HS-27A (cell line): ENCODE measurements at places on chromosomes 7 and 10.
A peak's percentile ranks its signal among the peaks of the same experiment; 100 is the strongest.

GRCh38 chr10:33040436-33040835 lies 82.4 kb upstream of the ITGB1 start:
- no peak for DNase-seq

DNA sequence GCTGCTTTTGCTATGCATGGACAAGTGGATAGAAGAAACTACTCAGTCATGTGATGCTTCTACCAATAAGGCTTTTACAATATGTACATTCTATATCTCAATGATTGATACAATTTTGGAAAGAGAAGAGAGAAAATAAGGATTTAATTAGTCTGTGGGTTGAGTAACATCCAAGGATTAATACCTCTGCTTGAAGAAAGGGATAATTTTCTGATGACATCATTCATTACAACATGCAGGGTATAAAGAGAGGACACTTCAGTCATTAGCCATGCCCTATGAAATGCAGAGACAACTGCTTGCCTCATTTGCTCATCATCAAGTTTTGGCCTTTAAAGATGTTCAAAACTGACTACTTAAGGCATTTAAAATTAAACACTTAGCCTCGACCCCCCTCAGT lies 237.3 kb downstream of the AHR start:
- no peak for DNase-seq

DNA sequence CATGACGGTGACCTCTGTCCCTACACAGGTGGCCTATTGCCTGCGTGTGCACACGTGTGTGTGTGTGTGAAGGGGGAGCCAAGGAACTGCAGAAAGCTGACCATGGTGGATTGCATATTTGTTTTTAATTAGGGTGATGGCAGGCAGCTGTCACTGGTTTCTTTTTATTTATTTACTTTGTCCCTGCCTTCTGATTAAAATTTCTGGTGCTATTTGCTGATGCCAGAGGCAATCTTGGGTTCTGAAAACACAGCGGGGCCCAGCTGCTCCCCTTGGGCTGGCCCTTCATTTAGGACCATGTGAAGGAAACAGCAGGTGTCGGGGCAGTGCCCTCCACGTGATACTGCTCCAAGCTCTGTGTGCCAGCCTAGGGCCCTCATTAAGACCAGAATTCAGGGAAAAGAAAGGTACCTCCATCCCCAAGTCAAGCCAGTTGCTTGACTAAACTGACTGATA lies 71.3 kb upstream of the PODXL start:
- no peak for DNase-seq

DNA sequence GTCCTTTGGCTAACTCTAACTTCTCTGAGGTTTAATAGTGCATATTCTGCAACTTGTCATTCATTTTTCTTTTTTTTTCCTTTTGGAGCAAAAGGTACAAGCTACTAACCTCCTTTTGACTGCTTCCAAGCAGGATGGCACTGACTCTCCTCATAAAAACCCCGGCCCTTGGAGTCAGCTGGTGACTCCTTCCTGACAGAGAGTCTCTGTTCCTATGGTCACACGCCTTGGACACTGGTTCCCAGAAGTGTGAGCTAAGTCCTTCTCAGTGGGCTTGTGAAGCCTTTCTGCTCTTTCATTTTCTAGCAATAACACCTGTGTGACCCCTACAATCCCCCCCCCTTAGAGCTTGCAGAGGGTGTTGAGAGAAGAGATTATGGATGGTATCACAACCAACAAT lies 21.7 kb downstream of the DOCK4 start:
- DNase-seq: no peak

DNA sequence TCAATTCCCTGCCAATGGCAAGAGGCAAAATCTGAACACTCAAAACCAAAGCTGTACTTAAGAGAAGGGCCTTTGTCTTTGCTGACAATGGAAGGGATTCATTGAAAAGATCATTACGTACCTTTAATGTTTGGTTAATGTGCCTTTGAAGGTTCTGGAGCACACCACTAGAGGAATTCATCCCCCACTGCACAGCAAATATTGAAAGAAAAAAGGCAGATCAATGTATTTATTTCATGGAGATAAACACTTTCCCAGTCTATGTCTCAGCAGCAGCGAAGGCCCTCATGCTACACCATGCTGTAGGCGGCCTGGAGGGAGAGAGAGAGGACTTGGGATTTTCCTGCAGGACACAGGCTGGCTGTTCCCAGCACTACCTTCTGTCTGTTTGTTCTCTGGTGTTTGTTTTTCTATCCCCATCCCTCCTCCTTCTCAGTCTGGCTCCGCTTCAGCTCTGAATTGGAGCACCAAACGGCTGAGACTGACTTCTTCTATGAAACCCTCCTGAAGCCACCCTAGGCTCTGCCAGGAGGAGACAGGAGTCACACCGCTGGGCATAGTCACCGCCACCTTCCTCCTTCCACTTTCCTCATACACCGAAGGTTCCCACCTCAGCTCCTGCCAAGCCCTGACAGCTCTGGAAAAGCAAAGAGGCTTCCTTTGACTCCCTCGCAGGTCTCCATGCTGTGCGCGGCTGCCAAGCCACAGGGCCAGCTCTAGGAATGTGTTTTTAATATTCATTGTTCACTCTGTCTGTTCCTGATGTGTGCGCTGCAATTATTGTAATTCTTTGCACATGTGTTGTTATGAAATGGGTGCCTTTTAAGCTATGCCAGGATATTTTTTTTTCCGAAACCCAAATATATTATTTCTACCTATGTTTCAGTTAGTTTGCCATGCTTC lies 301.5 kb downstream of the FZD1 start:
- DNase-seq: no peak

GRCh38 chr10:133399123-133399601 lies 5.2 kb downstream of the MTG1 start:
- DNase-seq: no peak

DNA sequence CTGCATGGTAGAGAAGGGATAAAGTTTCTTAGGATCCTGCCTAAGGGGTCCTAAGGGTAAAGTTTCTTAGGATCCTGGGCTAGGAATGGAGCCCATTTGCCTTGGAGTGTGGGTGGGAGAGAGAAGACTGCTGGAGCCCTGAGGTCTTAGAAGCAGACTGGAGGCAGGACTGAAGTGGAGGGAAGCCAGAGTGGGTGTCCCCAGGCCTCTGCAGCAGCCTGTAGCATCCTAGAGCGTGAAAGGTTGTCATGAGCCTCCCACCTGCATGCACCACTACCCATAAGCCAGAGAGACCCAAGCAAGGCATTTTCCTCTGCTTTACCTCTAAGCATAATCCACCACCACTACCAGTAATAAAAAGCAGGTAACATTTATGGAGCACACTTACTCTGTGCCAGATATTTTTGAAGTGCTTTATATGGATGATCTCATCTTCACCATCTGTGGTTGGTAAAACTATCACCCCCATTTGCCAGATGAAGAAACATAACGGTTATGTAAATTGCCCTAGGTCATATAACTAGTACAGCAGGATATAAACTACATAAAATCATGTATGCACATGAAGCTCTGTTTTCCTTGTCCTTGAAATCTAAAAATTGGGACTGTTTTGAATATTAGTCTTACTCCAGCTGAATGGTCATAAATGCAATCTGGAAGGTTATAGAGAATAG lies 103.5 kb upstream of the CCDC6 start:
- DNase-seq: no peak

- no peak for DNase-seq
These were observed at the start of gene LRMDA for GRCh38 chr10:75431180-75432111. Gene LRMDA (plus strand): TSS chr10:75431624.

DNA sequence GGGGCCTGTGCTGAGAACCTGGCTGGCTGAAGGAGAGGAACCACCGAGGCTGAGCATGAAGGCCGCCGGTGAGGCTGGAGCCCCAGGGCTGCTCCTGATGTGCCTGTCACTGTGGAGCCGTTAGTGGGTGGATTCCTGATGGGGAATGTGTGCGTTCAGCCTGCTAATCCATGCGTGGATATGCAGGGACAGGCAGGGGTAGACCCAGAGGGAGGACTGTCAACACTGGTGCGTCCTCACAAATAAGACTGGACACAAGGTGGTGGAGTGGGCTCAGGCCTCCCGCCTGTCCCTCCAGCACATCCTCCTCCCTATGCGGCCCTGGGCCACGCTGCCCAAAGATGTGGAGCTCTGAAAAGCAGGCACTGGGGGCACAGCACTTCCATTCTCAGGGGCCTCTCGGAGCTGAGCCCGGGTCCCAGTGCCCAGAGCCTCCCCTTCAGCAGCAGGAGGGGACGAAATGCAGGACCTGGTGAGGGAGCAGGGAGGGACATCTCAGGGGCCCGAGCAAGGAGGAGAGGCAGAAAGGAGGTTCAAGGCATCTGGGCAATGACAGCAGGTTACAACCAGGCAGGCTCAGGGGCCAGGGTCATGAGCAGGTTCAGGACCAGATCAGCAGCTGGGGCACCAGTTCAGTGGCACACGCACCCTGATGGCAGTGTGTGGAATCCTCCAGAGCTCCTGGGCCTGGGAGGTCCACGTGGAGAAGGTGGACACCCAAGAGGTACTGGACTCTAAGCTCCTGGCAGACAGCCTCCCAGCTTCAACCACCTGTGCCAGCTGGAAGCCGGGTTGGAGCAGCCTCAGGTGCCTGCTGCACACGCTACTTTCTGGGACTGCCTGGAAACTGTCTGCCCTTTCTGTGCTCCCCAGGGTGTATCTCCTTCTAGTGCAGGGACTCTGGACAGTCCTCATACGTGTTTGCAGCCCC lies 33.5 kb upstream of the ANTXRL start:
- no peak for DNase-seq

DNA sequence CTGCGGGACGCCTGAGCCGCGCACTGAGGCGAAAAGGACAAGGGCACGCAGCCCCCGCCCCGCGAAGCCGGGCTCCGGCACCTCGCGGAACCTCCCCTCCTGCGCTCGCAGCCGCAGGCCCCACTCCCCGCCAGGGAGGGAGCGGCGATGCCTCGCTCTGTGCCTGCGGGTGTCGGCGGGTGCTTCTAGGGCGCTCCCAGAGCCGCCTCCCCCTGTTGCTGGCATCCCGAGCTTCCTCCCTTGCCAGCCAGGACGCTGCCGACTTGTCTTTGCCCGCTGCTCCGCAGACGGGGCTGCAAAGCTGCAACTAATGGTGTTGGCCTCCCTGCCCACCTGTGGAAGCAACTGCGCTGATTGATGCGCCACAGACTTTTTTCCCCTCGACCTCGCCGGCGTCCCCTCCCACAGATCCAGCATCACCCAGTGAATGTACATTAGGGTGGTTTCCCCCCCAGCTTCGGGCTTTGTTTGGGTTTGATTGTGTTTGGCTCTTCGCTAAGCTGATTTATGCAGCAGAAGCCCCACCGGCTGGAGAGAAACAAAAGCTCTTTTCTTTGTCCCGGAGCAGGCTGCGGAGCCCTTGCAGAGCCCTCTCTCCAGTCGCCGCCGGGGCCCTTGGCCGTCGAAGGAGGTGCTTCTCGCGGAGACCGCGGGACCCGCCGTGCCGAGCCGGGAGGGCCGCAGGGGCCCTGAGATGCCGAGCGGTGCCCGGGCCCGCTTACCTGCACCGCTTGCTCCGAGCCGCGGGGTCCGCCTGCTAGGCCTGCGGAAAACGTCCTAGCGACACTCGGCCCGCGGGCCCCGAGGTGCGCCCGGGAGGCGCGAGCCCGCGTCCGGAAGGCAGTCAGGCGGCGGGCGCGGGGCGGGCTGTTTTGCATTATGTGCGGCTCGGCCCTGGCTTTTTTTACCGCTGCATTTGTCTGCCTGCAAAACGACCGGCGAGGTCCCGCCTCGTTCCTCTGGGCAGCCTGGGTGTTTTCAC lies 519 bp downstream of the ITGB8 start:
- peak; percentile 27 for DNase-seq

DNA sequence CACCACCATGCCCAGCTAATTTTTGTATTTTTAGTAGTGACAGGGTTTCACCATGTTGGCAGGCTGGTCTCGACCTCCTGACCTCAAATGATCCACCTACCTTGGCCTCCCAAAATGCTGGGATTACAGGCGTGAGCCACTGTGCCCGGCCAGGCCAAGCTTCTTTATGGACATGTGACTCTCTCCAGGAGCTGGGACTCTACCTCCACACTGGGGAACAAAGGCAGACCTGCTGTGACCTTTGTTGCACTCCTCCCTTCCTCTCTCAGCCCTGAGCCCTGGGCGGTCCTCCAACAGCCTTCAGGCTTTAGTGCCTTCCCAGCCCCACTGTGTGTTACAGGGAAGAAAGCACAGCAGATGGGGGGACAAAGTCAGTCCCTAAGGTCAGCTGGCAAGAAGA lies 55.0 kb upstream of the DUSP5 start:
- DNase-seq: no peak

- DNase-seq: no peak
These were observed 111.6 kb downstream of the ADCY1 start for GRCh38 chr7:45685619-45686240.
